Inflammatory macrophage treated with lipopolysaccharide for 4 hours (primary cell): ENCODE measurements at places on chromosomes 6 and 20.

GRCh38 chr20:41734506-41734945 lies 116.3 kb upstream of the CHD6 start:
- peak; percentile 30 for DNase-seq

DNA sequence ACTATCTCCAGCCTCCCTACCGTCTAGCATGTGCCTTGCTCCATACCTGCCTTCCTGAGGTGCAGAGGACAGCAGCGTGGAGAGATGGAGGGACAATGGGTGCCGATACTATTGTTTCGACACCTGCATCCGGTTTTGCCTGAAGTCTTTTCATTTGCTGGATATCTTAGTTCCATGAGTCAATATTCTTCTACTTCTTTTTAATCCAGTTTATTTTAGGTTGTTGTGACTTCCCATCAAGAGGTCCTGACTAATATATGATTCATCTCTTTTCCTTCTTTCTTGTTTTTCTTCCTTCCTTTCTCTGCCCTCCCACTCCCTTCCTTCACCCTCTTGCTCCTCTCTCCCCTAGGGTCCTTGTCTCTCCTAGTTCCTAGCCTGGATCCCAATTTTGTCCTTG lies 91.4 kb downstream of the CDH26 start:
- no peak for DNase-seq

GRCh38 chr6:107763946-107764345 lies 60.2 kb downstream of the SCML4 start:
- no peak for DNase-seq

- DNase-seq = no peak
Measured at GRCh38 chr6:107101686-107102413, 13.5 kb downstream of the BEND3 start.

- no peak for DNase-seq
Measured at GRCh38 chr20:53428588-53428987, 165.1 kb downstream of the ZNF217 start.

DNA sequence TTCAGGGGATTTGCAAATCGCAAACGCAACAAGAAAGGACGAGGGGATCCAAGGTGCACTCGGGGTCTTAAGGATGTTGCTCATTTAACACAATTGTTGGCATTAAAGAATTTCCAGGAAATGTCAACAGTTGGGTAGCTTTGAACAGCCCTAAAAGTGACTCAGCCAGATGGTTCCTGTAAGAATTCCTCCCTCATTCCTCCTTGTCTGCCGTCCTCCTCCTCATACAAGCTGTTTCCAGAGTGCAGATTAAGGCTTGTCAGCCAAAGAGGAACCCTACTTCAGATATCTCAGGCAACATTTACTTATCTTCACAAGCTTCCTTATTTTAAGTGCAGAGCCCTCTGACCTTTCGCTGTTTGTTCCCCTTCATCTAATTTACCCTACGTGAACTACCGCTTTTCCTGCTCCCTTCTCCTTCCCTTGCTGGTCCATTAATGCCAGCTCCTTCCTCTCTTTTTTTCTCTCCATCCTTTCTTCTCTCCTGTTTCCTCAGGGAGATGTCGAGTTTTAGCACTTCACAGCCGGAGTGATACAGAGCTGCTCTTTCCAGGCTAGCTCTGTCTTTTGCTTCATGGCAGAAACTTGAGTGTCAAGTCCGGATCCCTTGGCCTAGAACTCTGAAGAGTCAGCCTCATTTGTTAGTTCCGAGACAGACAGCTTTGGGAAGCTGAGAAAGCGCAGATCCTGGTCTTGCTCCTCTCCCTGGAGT lies 26.1 kb upstream of the TBC1D7 start:
- DNase-seq = peak; percentile 70

- DNase-seq = peak; percentile 78
Measured at GRCh38 chr20:20793591-20793990, 81.1 kb upstream of the RALGAPA2 start.

GRCh38 chr6:47132724-47133123 lies 90.6 kb upstream of the ADGRF1 start:
- DNase-seq = no peak

DNA sequence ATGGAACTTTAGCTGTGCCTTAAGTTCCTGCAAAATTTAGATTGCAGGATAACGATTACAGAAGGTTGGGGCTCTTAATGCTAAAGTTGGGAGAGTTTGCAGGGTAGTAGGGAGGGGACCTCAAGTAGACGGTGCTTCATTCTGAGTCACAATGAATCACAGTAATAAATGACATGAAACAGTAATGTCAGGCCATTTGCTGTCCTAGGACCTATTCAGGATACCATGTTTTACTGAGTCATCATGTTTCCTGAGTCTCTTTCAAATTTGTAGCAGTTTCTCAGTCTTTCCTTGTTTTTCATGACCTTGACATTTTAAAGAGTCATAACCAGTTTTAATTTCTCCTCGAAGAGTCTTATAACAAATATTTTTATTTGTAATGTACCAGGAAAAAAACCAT lies 406.9 kb upstream of the MAP3K7 start:
- DNase-seq = no peak

DNA sequence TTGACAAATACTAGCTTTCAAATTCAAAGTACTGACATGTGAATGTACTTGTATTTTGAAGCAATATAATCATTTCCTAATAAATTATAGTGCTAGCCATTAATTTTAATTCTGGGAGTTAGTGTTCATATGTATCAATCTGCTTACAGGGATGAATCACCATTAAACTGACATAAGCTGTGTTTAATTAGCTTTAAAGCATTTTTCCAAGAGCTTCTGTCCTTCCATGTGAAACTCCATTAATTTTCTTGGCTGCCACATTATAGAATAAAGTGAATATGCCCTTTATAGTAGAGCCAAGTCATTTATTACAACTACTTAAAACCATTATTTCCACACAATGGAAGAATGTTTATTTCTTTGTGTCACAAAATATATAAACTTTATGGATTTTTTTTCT lies 150.8 kb downstream of the COL21A1 start:
- no peak for DNase-seq

DNA sequence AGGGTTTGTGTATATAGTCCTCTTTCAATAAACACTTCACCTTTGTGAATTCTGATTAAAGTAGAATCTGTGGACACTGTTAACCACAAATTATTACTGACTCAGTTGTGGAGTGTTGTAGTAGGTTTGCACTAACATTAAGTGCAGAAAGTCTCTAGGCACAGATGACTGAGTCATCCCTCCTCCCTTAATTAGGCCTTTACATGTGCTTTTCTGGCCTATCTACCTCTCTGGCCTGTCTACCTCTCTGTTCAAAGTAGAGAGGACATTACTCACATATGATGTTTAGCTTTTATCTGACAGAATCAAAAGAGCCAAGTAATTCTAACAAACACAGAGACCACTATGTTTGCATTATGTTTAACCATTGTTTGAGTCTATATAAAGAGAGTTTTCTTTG lies 783.0 kb downstream of the TENT5A start:
- DNase-seq = no peak

DNA sequence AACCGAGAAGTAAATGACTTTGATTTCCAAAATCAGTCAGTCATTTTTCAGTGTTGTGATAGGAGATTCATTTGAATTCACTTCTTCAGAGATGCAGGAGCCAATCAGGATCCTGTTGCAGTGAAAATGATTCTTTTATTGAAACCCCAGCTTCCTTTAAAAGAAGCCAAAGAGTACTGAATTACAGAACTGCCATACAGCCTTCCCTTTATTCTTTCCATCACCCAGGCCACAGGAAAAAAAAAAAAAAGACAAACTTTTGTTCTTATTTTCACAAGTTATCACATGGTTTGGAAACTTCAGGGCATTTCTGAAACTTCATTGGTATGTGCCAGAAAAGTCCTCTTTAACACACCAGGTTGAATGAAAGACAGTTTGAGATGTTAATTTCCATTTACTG lies 1.8 kb upstream of the CARMIL1 start:
- DNase-seq = no peak

DNA sequence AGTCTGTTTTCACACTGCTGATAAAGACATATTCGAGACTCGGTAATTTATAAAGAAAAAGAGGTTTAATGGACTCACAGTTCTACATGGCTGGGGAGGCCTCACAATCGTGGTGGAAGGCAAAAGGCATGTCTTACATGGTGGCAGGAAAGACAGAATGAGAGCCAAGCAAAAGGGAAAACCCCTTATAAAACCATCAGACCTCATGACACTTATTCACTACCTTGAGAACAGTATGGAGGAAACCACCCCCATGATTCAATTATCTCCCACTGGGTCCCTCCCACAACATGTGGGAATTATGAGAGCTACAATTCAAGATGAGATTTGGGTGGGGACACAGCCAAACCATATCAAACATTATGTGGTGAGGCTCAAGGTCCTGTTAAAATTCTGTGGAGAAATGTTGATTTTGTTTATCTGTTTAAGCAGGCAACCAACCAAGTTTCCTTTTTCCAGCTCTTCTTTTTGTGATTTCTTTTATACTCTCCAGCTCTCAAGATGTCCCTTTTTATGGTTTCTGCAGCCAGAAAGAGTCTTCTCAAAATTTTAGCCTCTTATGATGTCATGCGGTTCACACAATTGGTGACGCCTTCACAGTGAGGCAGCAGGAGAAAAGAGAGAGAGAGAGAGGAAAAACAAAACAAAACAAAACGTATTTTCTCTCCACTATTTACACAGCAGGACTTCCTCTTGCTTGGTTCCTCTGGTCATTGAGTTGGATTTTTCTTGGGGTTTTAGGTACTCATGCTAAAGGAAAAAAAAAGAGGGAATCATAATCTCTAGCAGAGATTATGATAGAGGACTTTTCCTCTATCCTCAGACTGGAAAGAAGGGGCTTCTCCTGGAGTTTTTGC lies 18.0 kb downstream of the AIG1 start:
- DNase-seq = no peak

- no peak for DNase-seq
Measured at GRCh38 chr6:107458672-107459282, 587 bp downstream of the PDSS2 start.

- no peak for DNase-seq
Measured at GRCh38 chr6:119322715-119323350, 26.7 kb downstream of the MAN1A1 start.

DNA sequence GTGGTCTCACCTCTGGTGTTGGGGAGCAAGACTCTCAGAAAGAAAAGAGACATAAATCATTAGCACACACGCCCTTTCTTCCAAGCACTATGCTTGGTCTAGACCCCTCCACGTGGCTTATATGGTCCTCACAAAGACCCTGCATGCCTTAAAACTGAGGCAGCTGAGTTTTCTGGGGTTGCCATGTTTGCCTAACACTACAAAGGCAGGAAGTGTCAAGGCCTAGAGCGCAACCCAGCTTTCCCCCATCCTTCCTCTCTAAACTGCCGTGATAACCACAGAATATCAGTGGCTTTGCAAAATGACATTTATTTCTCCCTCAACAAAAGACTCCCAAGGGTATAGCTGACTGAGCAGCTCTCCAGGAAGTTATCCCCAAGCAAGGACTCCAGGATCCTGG lies 146.5 kb upstream of the TOP1 start:
- no peak for DNase-seq

DNA sequence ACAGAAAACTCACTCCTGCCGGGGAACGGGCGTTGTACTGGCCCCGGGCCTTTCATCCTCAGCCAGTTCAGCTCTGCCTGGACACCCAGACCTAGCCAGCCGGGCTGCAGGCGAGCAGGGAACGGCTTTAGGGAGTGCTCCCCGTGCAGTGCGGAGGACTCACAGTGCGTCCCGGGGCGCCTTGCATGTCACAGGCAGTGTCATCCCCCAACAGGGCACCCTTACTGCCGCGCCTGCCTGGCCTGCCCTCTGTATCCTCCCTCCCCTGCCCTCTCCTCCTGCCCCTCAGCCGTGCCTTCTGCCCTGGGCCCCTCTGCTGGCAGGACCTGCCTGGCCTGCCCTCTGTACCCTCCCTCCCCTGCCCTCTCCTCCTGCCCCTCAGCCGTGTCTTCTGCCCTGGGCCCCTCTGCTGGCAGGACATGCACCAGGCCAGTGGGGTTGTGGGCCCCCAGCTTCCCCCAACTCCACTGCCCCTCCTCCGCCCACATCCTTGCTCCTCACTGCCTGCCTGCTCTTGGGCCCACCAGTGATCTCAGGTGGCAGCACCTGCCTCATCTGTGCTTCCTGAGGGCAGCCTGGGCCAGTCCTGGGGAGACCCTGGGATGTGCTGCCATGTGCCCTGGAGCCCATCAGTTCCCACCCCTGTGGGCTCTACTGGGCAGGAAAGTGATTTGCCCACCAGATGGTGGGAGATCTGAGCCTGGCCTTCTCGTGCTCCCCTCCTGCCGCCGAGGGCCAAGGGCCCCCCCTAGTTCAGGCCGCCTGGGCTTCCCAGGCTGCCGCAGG lies 43.0 kb downstream of the PYGB start:
- DNase-seq = no peak

DNA sequence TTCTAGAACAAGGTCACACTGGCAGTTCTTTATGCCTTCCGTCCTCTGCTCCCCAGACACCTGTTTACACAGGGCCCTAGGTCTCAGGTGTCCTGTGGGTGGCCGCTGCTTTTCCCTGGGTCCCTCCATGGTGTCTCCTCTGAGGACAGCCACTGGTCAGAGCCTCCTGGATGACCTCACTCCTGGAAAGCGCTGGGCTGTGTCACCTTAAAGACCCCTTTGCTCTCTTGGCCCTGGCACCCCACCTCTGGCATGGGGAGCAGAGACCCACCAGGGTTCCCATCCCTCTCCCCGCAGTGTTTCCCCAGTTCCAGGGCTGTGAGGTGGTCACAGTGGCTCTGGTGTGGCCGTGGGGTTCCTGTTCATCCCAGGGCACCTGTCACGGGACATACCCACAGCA lies 33.9 kb downstream of the NTSR1 start:
- DNase-seq = no peak

DNA sequence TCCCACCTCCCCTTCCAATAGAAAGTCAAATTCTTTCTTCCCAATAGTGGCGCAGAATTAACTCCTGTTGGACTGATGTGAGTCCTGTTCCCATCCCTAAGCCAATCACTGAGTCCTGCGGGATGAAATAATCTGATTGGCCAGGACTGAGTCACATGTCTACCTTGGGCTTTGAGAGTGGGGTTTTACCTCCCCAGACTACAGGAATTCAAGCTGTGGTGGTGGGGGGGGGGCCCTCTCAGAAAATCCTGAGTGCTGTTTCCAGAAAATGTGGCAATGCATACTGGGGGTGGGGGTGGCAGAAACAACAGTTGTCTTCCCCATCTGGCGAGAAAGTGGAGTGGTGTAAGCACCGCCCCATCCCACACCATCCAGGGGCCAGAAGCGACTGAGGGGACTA lies 65.7 kb downstream of the CTCFL start:
- no peak for DNase-seq

GRCh38 chr6:39824030-39824926 lies 32.1 kb downstream of the DAAM2 start:
- DNase-seq = no peak

GRCh38 chr6:158752613-158753012 lies 66.6 kb downstream of the EZR start:
- no peak for DNase-seq

DNA sequence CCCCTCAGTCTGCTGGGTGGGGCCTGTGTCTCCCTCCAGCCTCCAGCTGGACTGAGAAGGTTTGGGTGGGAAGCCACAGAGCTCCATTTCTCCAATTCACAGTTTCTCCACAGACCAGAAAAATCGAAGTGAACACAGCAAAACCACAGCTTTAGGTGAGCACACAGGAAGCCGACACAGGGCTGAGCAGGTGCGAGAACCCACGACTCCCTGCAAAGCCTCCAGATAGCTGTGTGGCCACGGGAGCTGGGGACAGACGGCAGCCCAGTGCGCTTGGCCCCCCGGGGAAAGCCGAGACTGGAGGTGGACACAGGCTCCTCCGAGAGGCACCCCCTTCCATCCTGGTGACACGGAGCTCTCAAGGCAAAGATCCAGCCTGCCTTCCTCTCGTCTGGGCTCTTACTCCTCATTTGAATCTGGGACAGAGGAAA lies 29.0 kb upstream of the MPC1 start:
- no peak for DNase-seq
